ENCODE measurements at places on chromosomes 12 and 14.

- peak; percentile 26 for DNase-seq
Measured at GRCh38 chr14:98210045-98210672, 1061.8 kb downstream of the BCL11B start.

GRCh38 chr12:117967512-117967911 is 1.3 kb downstream of the KSR2 start:
- DNase-seq: no peak

- DNase-seq: no peak
Measured at GRCh38 chr12:88628856-88629509, 48.7 kb upstream of the KITLG start.

- no peak for DNase-seq
Measured at GRCh38 chr14:37087520-37087919, 84.9 kb downstream of the SLC25A21 start.

DNA sequence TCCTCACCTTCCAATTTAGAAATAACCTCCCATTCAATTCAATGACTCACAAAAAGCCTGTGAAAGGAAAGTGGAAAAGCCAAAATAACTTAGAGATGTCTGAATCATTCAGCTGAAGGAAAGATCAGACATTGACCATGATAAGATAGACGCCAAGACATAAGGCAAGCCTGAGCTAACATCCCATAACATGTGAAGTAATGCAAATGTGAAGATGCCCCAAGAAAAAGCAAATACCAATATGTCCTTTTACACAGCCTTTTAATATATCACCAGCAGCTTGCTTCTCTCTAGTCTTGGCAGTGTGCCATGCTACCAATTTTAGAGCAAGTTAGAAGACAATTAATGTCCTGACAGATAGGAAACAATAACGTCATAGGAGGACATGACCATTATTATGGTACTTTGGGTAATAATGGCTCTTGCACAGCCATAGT is 2.4 kb upstream of the NUMB start:
- no peak for DNase-seq

- no peak for DNase-seq
Measured at GRCh38 chr14:54483073-54483745, 5.6 kb downstream of the GMFB start.

DNA sequence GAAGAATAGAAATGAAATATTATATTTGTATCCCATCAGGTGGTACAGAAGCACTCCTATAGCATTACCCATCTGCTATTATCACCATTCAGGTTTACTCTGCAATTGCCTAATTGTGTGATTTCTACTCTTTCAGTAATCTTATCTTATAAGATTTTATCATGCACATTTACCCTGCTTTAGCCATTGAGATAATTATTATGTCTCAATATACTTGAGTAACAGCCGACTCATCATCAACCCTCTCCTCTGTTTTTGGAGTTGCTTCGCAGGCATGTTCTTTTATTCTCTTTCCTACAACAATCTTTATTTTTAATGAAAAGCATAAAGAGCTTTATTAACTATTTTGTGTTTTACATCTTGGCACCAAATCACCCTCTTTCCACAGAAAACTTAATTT is 419.9 kb downstream of the LRIG3 start:
- DNase-seq: no peak

- DNase-seq: no peak
Measured at GRCh38 chr14:70611216-70611615, 10.8 kb upstream of the MED6 start.

DNA sequence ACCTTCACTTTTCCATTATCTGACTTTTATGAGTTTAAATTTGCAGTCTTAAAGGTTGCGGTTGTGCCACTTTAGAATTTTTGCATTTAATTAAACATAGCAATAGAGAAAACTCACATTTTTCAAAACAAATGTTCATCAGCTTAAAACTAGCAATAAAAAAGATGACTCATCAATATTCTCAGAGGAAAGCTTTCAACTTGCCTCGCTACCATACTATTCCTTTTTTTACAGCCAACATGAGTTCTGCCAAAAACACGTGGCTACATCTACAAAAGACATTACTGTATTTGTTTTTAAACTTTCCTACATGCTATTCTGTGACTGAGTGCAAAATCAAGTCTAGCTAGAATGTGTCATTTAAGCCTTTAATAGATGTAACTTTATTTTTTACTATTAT is 497.1 kb downstream of the RPS29 start:
- no peak for DNase-seq

GRCh38 chr12:31324116-31324844 is 1.7 kb downstream of the SINHCAF start:
- DNase-seq: peak; percentile 48

DNA sequence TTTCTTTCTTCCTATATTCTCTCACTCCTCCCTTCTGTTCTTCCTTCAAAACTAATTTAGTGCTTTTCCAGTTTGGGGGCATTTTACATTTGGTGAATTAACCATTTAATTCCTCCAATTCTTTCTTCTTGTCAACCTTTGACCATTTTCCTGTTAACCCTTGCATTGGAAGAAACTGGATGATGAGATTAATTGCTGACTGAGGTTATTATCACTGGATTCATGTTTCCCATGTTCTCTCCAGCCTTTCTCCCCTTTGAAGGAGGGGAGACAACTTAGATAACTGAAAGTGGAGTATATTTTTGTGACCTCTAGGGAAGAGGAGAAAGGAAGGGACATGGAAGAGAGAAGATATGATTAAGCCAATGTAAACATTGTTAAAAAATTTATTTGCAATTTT is 70.5 kb downstream of the SLCO1A2 start:
- no peak for DNase-seq

- no peak for DNase-seq
Measured at GRCh38 chr14:23094666-23095195, at the start of gene ACIN1. Gene ACIN1, minus strand, starts transcription at chr14:23095136. Its CDS starts 24 bp downstream, at chr14:23095112.

GRCh38 chr12:64560396-64561301 is 49.6 kb upstream of the RASSF3 start:
- no peak for DNase-seq

- DNase-seq: no peak
Measured at GRCh38 chr12:116672842-116673516, 64.9 kb downstream of the SPRING1 start.

DNA sequence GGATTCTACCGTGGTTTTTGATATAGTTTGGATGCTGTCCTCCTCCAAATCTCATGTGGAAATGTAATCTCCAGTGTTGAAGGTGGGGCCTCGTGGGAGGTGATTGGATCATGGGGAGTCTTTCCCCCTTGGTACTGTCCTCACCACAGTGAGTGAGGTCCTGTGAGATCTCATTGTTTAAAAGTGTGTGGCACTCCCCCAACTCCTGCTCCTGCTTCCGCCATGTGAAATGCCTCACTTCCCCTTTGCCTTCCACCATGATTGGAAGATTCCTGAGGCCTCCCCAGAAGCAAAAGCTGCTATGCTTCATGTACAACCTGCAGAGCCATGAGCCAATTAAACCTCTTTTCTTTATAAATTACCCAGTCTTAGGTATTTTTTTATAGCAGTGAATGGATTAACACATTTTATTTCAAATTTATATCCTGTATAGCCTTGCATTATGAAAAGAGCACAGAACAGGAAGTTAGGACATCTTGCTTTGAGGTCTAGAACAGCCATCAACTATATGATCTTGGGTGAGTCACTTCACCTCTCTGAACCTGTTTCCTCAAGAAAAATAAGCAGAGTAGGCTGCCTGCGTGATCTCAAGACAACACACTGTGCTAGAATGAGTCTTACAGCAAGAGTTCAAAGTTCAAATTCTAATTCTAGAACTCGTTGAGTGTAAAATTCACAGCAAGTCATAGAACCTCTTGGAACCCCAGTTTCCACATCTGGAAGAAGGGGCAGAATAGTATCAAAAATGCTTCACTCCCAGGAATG is 160.9 kb upstream of the EEA1 start:
- DNase-seq: no peak

GRCh38 chr12:59834659-59835474 is 239.0 kb downstream of the SLC16A7 start:
- no peak for DNase-seq

DNA sequence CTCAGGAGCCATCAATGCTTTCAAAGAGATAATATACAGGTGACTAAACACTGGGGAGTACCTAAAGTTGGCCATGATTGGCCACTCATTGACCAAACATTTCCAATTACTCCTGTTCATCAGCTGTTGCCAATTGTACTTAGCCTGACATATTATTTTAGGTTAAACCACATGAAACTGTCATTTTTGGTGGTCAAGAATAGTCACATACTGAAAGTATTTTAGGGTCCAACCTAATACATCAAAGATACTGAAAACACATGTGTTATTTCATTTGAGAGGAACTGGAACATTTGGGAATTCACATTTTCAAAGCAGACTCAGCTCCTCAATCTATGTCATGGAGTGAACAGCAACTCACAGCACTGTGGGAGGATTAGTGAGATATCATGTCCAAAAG is 63.9 kb upstream of the KCNA5 start:
- no peak for DNase-seq

DNA sequence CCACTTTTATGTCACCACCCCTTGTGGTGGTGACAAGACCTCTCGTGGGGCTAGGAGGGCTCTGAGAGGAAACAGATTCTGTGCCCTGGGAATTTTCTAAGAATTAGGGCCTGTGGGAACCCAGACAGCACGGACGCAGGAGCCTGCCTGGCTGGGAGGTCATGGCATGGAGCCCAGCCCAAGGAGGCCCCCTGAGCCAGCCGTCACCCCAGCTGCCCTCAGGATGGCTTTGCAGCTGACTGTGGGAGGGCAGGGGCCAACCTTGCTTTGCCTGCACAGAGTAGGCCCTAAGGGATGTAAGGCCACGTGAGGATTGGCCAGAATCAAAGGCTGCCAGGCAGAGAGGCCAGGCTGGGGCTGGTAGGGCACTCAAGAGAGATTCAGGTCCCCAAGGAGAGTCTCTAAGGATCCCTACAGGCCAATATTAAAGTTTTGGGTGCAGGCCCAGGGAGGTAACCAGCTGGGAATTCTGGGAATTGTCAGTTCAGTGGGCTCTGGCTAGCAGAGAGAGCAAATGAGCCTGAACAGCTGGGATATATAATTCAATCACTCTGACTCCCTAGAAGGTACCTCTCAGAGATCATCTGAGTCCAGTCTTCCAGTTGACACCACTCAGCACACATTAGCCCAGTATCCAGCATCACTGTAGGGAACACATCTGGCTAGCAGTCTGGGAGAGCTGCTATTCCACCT is 6.4 kb downstream of the LTBP2 start:
- DNase-seq: no peak

DNA sequence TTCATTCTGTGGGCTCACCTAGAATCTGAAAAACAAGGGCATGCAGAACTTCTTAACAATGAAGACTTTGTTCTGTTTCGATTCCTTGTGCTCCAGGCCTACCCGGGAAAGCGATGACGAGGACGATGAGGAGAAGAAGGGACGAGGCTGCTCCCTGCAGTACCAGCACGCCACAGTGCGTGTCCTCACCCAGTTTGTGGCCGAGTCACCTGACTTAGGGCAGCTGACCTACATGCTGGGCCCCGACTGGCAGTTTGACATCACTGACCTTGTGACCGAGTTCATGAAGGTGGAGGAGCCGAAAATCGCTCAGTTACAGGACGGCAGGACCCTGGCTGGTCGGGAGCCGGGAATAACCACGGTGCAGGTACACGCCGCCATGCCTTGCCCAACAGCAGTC is 585.4 kb downstream of the AACS start:
- no peak for DNase-seq

- DNase-seq: no peak
Measured at GRCh38 chr14:41489315-41489972, 117.2 kb upstream of the LRFN5 start.

GRCh38 chr12:25280082-25280481 is 29.4 kb upstream of the KRAS start:
- no peak for DNase-seq

- no peak for DNase-seq
Measured at GRCh38 chr14:101839236-101839635, 77.7 kb downstream of the PPP2R5C start.

- DNase-seq: no peak
Measured at GRCh38 chr12:90211017-90211416, 502.4 kb upstream of the ATP2B1 start.

GRCh38 chr12:51390891-51391282 is 319 bp downstream of the GALNT6 start:
- DNase-seq: peak; percentile 25

DNA sequence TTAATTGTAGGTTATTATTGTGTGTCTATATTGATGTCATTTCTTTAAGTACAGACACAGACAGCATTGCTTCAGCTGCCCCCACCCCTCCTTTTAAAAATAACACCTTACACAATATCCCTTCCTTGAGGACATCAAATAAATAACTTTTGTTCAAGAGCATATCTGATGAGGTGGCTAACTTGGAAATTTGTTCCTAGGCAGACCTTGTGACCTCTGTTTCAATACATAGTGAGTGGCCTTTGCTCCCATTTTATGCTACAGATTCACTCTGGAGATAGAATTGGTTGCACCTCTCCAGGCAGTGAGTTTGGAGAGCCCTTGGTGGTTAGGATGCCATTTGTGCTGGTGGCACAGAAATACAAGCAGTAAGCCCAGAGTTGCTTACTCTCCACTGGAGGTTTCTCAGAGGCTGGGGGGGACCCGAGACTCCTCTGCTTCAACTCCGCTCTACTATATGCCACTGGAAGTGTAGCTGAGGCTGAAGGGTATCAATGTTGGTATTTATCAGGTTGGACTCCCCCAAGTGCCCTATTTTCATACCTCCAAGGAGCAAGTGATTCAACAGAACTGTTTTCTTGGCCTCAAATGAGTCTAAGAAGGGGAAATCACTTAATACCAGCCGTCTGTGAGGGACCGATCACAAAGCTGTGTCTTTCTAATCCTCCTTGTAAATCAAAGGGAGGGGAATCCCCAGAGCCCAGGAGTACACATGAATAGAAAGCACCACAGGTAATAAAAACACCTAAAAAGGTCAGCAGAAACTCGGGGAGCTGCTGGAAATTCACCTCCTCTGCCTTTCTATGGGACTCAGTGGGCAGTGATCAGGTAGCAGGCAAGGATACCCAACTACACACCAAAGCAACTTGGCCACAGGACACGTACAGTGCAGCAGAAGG is 463.1 kb downstream of the RAD51B start:
- DNase-seq: no peak

- peak; percentile 20 for DNase-seq
Measured at GRCh38 chr14:20609215-20610001, 18.2 kb upstream of the RNASE12 start.

DNA sequence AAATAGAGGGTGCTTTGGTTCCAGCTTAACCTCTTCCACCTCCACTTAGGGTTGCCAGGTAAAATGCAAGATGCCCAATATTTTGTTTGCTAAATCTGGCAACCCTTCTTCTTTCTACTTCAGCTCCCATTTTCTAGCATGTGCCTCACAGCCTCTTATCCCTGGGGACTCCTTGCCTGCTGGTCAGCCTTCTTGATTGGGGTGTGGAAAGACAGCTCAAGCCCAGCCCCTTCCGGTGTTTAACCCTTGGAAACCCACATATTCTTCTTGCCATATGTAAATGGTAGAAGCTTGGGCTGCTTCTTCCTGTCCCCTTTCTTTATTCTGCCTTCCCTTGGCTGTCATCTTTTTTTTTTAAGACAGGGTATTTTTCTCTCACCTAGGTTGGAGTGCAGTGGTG is 5.7 kb downstream of the SPIC start:
- DNase-seq: no peak

DNA sequence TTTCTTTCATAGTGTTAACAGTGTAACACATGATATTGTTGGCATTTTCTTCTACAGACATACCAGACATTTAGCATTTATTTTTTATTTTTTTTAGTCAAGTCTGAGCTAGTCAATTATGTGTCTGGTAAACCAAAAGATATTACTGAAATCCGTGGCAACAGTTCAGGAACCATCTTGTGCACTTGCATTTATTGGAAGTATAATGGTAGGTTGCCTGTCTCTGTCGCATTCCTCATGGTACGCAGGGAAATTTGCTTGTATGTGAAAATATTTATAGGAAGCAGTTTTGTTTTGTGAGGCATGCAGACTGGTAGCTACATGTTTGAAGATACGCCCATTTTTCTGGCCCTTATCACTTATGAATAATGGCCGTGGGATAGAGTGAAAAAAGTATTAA is 186.1 kb upstream of the SLC38A2 start:
- no peak for DNase-seq
